ENCODE measurements at places on chromosomes 4 and X.
A peak's percentile ranks its signal among the peaks of the same experiment; 100 is the strongest.

GRCh38 chr4:17715511-17715910, 65.9 kb downstream of the FAM184B start:
- DNase-seq: no peak

DNA sequence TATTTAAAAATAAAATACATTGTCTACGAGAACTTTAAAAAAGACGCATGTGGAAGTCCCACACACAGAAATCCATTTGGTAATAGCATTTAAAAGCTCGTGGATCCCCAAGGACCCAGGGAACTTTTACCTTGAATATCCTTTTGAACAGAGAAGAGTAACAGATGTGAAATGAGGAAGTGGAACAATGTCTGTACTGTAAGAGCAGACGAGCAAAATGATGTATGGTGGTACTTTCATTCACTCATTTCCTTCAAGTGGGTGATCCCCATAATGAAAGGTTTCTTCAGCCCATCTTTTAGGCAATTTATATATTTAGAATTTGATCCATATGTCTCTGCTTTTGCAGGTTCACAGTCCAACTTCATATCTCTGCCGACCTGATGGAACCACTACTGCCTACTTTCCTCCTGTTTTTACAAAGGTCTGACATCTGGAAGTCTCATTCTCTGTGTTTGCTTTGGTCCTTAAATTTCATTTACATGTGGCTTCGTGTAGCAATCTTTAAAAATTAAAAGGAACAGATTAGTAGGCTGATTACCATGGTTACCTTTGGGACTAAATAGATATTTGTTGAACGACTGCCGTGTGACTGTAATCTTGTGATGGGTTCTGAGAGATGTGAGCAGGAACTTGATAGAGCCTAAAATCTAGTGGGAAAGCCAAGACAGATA, 188.4 kb downstream of the PALLD start:
- DNase-seq: no peak

DNA sequence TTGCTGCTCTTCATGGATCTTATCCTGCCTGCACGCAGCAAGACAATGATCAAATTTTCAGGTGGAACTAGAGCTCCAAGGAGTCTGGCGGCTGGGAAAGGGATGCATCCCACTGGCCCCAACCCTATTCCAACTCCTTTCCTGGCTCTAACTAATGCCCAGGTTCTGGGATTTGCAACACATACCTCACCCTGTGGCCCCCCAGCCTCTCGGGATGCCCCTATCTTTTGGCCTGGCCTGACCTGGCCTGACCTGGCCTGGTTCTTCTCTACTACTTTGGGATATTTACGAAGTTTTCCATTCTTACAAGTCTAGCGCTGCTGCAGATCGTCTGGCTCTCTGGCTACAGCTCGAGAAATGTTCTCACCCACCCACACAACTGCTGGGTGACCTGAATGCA, 56.4 kb upstream of the CDKN2AIP start:
- no peak for DNase-seq

DNA sequence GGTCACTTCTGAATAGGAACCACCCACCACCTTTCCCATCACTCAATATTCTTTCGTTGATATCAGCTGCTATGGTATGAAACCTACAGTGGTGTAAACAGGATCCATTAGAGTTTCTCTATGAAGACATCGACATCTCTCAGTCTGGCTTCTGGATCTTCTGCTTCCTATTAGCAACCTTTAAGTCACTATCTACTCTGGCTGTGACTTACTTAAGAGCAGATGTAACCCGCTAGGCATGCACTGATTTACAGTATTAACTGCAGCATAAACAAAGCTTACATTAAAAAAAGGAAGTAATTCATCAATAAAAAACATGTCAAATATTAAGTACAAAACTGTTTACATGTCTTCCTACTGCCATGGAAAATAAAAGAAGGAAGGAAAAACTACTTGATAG, 96.4 kb downstream of the ANAPC10 start:
- no peak for DNase-seq

DNA sequence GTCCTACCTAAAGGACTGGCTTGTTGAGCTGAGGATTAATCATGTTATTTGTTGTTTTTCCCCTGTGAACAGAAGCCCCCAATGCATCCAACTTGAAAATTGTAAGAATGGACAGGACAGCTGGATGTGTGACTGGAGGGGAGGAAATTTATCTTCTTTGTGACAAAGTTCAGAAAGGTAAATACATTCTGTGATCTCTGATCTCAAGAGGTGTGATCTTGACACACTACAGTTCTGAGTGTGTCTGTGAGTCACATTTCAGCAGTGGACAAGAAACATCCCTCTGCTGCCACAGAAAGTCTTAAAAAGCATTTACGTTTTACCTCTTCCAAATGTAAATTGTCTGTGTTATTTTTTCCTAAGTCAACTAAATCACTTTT, 79.3 kb downstream of the NFKB1 start:
- DNase-seq: no peak

DNA sequence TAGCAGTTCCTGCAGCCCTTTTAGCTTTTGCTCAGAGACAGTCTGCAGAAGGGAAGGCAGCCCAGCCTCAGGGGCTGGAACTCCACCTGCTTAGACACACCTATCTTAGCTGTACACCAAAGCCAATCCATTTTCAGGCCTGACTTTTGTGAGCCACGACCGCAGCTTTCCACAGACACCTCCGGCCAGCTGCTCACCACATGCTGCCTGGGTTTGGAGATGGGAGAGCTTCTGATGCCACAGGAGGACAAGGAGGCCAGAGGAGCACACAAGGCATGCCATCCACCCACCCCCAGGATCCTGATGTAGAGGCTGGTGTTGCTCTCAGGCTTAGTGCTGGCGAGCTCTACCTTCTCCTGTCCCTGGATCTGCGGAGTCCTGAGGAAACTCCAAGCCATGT, 141.8 kb upstream of the NALF2 start:
- DNase-seq: no peak

GRCh38 chr4:53044651-53044960, 182.5 kb downstream of the RASL11B start:
- no peak for DNase-seq

GRCh38 chr4:190015538-190016368, 11.3 kb downstream of the FRG2 start:
- peak; percentile 26 for DNase-seq

DNA sequence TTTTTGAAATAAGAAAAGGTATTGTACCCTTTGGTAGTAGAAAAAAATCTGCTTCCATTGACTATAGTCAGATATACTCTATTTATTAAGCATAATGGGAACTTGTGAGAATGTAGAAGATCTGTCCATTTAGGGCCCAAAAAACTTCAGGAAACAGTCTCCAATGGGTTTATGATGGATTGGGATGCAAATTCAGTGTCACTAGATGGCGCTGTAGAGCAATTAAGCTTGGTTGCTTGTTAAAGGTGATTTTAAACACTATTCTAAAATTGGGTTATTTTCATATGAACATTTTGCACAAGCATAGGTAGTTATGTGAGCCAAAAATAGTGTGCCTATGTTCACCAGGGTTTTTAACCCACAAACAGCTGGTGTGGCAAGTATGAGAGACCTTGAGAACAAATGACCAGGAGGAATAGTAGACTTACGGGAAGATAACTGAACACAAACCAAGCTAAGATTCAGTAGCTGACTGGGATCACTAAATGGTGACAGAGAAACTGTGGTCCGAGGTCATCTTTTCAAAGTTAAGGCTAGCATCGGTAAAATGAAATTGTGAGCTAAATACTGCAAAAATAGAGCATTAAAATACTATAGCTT, 80.3 kb upstream of the LSM6 start:
- DNase-seq: no peak

GRCh38 chr4:70705183-70706043, 16.4 kb upstream of the RUFY3 start:
- DNase-seq: peak; percentile 41

DNA sequence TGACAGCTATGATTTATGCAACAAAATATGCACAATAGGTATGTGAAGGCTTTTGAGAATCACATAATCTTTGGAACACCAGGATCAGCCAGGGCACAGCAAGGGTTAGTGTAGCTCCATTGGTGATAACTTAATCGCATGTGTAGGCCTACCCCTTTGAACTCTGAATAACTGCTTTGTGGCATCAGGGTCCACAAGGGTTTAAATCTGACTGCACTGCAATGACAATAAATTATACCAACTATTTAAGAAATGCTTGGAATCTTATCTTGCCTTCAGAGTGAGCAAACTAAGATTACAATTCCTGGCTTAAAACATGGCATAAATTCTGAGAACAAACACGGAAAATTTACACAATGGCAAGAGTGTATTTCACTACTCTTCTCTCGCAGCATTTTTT, 245.8 kb downstream of the FBXO8 start:
- no peak for DNase-seq

DNA sequence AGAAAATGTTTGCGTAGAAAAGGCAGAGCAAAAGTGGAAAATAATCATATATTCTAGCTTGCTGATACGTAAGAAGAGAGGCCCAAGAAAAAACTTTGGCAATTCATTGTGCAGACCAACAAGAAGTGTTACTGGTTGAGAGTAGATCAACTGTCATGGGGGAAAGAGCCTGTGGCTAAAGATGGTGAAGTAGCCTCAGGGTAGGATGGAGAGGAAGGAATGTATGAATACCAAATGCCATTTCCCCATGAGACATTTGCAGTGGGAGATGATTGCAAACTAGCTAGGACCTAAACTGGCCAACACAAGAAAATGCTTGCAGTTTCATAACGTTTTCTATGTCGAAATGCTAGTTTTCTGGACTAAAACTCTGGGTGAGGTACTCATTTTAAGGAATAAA, 47.7 kb upstream of the ADGRL3 start:
- no peak for DNase-seq

GRCh38 chr4:118325431-118325830, 27.4 kb downstream of the PRSS12 start:
- no peak for DNase-seq

DNA sequence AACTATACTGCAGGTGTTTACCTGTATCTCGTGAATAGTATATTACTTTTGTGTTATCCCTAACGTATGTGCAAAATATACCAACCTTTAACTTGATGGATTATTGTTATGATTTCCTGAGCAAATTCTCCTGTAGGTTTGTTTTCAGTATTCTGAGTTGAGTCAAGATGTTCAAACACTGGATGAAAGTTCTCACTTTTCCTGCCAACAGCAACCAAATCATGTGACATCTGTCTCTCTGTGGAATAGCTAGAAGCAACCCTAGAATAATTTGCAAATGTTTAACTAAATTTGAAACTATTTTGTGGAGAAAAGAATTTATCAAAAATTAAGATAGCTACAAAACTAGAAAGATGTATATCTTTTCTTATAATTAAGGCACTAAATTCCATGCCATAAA, 35.6 kb downstream of the BCLAF3 start:
- DNase-seq: no peak

Measured in 8988T (cell line).